ENCODE measurements at places on chromosomes 5 and 9. TPM values are rescaled to one million over a fixed set of nuclear protein-coding genes. Genes with fewer than 3 reads are reported as not detected.

ADAMTS12 gene
- total RNA-seq, result 6.2 TPM

TRPM3 gene
- total RNA-seq, result 7.7 TPM

- DNase-seq, result no peak
- no peak overlapping the region for H3K27ac ChIP-seq
- no peaks in the 10 kb centered on the region for H3K27me3 ChIP-seq
- no peak overlapping the region for H3K4me3 ChIP-seq
- H3K4me1 ChIP-seq, result no peaks in the 10 kb centered on the region
Measured at GRCh38 chr5:124056991-124057723, 545.2 kb downstream of the CSNK1G3 start.

DNA sequence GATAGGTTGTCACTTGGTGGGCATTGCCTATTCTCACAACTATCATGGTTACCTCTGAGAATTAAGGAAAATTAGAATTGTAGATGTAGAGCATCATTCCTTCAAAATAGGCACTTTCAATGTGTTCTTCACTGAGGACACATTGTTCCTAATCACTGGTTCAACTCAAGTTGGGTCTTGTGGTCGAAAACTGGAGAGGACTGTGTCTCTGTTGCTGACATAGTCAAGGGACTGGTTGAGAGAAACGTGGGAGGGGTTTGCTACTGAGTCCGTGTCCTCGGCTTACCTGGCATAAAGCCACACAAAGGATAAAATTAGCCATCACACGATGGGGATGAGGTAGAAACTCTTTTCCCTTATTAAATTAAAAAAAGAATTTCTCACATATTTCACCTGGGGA, 205.9 kb upstream of the CD180 start:
- H3K27me3 ChIP-seq, result no peaks in the 10 kb centered on the region
- 0 out of 2 replicates have a peak, but pooled peaks cover 10% of the 10 kb centered on the region for H3K36me3 ChIP-seq
- H3K4me3 ChIP-seq, result no peak overlapping the region
- no peaks in the 10 kb centered on the region for H3K4me1 ChIP-seq
- no peak overlapping the region for H3K27ac ChIP-seq
- DNase-seq, result no peak

Measured in H9 (cell line).